SK-N-SH (cell line): ENCODE measurements at places on chromosomes 13 and 19. TPM values are rescaled to one million over a fixed set of nuclear protein-coding genes. Genes with fewer than 3 reads are reported as not detected.

- no peak for DNase-seq
These were observed 469.9 kb downstream of the COG6 start for GRCh38 chr13:40125336-40125735.

GRCh38 chr19:17170538-17171297 lies 44.4 kb upstream of the USE1 start:
- DNase-seq = no peak

DNA sequence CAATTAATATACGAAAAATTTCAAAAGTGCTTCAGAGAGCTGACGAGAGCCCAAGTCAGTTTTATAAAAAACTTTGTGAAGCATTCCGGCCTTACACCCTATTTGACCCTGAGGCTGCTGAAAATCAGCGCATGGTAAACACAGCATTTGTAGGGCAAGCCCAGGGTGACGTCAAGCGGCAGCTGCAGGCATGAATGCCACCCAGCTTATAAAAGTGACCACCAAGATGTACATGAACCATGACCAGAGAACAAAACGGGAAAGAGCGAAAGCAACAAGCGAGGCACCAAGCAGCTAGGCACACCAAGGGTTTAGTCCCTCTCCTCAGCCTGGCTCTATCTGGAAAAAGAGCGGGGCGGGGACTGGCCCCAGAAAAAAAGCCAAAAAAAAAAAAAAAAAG lies 6.0 kb downstream of the SIGLEC11 start:
- no peak for DNase-seq

DNA sequence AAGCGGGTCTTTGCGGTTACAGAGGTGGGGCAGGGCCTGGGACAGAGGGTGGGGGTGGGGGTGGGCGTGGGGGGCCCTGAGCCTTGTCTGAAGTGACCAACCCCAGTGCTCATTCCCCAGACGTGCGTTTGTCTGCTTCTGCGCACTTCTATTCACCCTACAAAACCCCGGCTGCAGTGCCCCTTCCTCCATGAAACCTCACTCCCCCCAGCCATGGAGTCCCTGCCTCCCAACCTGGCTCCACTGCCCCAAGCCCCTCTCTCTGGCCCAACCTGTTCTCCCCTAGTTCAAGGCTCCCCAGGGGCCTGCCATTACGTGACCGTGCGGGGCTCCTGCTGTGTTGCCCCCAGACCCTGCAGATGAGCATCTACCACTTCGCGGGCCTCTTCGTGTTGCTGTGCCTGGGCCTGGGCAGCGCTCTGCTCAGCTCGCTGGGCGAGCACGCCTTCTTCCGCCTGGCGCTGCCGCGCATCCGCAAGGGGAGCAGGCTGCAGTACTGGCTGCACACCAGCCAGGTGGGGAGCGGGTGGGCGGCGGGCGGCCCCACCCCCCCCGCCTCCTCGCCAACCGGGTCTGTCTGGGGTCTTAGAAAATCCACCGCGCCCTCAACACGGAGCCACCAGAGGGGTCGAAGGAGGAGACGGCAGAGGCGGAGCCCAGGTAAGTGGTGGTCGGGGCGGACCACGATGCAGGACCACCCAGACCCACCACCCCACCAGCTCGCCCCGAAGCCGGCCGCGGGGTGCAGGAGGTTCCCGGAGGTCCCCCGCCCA lies 8.2 kb downstream of the GRIN3B start:
- DNase-seq = no peak

GRCh38 chr13:60230593-60230992 lies 66.9 kb upstream of the DIAPH3 start:
- DNase-seq = peak; percentile 22

- no peak for DNase-seq
These were observed 126.9 kb downstream of the PTPRS start for GRCh38 chr19:5213667-5214066.

DNA sequence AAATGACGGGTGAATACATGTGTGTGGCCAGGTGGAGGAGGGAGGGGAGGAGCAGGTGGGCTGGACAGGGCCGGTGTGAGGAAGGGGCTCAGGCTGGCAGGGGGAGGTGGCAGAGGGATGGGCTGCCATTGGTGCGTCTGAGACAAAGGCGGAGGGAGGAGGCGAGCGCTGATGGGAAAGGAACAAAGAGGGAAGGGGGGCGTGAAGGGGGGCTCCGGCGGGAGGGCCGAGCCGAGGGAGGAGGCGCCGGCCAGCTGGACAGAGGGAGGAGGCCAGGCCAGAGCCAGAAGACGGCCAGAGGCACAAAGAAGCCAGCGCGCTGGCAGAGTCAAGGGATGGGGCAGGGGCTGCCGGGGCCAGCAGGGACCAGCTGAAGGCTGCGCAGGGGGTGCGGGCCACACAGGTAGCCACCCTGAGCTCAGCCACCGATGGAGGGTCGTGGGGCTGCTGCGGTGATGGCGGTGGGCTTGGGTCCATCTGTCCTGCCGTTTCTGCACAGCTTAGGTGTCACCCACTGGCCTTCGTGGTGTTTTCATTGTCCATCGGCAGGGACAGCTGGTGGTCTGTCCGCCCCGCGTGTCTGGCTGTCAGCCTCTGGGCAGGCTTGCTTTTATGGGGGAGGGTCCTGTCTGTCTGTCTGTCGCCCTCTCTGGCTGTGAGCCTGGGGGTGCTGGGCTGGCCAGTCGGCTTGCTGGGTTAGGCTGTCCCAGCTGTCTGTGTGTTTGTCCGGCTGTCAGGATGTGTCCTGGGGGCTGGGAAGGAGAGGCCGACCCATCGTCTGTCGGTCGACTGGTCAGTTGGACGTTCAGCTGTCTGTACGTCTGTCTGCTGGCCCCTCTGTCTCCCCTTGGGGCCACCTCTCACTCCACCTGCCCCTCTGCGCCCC lies 2.2 kb downstream of the APC2 start:
- DNase-seq = peak; percentile 86

DNA sequence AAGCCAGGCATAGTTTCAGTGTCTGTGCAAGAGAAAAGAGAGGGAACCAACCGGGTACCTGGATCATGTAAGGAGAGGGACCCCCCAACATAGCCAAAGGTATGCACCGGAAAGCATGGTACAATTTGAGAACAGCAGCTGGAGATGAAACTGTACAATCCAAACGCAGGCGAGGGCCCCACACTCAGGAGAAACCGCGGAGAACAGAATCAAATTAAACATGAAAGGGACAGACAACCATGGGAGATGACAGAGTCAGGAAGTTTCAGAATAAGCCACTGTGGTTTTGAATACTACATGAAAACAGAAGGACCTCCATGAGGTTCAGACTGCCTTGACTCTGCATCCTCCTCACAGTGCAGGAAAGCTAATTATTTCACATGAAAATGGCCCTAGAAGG lies 62.9 kb upstream of the SPATA13 start:
- no peak for DNase-seq

GRCh38 chr19:45496349-45496953 lies 396 bp downstream of the RTN2 start:
- peak; percentile 80 for DNase-seq

GRCh38 chr19:50722201-50723013 lies 757 bp upstream of the CLEC11A start:
- no peak for DNase-seq

DNA sequence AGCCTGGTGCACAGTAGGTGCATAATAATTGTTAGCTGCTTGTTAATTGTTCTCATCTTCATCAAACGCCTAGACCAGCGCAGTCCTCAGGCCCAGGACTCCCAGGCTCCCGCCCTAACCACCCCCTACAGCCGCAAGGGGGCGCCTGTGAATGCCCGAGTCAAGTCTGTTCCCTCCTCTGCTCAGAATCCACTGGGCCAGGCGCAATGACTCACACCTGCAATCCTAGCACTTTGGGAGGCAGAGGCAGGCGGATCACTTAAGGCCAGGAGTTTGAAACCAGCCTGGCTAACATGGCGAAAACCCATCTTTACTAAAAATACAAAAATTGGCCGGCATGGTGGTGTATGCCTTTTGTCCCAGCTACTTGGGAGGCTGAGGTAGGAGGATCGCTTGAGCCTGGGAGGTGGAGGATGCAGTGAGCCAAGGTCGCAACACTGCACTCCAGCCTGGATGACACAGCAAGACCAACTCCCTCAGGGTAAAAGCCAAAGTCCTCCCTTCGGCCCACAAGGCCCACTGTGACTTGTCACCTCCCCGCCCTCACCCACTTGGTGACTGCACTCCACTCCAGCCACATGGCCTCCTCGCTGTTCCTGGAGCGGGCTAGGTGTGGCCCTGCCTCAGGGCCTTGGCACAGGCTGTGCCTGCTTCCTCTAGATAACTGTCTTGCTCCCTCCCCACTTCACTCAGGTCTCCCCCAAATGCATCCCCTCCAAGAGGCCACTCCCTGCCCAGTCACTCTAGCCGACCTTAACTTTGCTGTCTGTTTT lies 9.1 kb downstream of the ZNF653 start:
- peak; percentile 88 for DNase-seq

DNA sequence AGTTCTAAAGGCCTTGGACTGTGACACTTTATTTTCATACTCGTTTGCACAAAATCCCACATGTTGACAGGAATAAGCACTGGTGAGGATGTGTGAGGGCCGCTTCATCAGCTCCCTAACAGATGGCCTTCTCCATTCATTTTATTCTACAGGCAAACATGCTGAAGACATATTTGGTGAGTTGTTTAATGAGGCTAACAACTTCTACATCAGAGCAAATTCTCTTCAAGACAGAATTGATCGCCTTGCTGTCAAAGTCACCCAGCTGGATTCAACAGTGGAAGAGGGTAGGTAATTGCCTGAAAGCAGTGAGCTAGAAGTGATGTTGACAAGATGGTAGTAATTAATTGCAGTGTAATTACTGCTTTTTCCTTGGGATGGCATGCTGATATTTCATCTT lies 95.7 kb downstream of the GPR12 start:
- DNase-seq = no peak

DNA sequence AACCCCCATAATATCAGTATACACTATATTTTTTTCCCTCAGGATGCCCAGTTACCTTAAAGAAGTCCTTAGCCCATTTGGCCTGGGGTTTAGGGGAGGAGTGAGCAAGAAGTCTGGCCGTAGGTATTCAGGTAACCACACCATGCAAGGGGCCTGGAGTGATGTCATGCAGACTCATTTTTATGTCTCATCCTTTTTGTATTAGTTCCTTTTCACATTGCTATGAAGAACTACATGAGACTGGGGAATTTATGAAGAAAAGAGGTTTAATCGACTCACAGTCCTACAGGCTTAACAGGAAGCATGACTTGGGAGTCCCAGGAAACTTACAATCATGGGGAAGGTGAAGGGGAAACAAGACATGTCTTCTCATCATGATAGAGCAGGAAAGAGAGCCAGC lies 12.2 kb downstream of the TPP2 start:
- no peak for DNase-seq

- no peak for DNase-seq
These were observed 140.0 kb downstream of the IRS2 start for GRCh38 chr13:109646423-109646822.

DNA sequence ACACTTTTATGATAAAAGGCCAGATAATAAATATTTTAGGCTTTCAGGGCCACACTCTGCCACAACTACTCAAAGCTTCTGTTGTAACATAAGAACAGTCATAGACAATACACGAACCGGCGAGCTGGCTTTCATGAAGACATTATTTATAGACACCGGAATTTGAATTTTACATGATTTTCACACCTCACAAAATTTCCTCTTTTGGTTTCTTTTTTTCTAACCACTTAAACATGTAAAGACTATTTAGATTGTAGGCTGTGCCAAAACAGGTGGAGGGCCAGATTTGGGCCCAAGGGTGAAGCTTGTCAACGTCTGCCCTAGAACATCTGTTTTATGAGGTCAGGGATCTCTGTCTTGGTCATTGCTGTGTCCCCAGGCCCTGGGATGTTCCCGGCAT lies 29.7 kb upstream of the FXYD3 start:
- DNase-seq = no peak

GRCh38 chr19:14363183-14364097 lies 17.8 kb upstream of the ADGRE5 start:
- DNase-seq = peak; percentile 58

DNA sequence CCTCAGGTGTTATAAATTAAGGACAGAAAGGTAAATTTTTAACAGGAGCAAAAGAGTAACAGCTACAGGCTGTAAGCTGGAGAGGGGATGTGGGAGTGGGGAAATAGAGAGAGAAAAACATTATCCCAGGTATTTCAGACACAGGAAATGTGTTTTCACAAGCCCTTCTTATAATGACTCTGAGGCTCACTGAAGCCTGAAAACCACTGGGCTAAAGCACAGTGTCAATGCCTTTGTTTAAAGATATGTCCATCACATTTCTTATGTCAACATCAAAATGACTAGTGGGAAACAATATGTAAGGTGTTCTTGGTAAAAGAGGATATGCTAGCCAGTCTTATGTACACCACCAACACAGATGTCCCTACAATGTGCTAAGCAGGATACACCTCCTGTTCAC lies 365.9 kb downstream of the FGF14 start:
- DNase-seq = no peak

DNA sequence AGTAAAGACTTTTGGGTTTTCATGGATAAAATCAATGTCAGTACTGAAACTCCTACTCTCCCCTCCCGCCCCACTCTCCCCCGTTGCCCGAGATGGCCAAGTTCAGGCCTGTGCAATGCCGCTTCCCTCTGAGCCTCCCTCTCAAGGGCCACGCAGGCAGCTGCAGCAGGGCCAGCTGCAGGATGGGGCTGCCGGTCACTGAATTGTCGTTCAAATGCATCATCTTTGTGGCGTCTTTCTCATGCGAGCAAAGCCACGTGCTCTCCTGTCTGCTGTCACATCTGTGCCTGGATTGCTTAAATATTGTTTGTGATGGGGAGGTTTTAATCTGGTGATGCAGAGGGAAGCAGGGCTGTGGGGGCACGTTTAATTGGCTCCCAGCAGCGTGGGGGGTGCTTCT lies 26.6 kb downstream of the SHISA2 start:
- no peak for DNase-seq

GRCh38 chr13:84994582-84994981 lies 804.6 kb downstream of the SLITRK6 start:
- DNase-seq = peak; percentile 34

The RGL3 gene
- polyA plus RNA-seq = 13.3 and 13.5 TPM in 2 replicates

The CEACAM3 gene
- polyA plus RNA-seq = not detected in 2 replicates

The ONECUT3 gene
- not detected in 2 replicates for polyA plus RNA-seq

The ZNF285 gene
- 0.87 and 1.0 TPM in 2 replicates for polyA plus RNA-seq

The UGGT2 gene
- polyA plus RNA-seq = 13.3 and 20.2 TPM in 2 replicates

The SYCN gene
- not detected in 2 replicates for polyA plus RNA-seq

The SIGLEC5 gene
- not detected in 2 replicates for polyA plus RNA-seq
